ENCODE measurements at places on chromosomes 1 and 21.
A peak's percentile ranks its signal among the peaks of the same experiment; 100 is the strongest.

GRCh38 chr1:234977875-234978396 is 150.7 kb downstream of the TOMM20 start:
- DNase-seq = no peak

DNA sequence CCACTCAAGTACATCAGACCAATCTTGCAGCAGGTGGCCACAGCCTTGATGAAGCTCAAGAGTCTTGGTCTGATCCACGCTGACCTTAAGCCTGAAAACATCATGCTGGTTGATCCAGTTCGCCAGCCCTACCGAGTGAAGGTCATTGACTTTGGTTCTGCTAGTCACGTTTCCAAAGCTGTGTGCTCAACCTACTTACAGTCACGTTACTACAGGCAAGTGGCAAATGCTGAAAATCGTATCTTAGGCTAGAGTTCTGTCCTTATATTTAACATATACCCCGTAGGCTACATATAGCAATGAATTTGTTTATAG is 12.1 kb downstream of the HIPK1 start:
- no peak for DNase-seq

GRCh38 chr21:43311301-43311817 is 115.6 kb downstream of the SIK1 start:
- DNase-seq = no peak

DNA sequence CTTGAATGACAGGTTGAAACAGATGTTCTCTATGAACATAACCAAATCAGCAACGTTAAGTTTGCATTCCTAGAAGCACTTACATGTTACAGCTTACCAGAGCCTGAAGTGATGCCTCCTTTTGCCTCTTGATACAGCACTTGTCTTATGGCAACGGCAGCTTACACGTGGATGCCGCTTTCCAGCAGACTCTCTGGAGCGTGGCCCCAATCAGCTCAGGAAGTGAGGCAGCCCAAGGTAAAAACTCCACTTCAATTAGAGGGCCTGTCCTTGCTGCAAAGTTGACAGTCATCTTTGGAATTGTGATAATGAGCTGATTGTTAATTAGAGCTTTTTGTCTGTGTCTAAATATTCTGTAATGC is 345.1 kb downstream of the RYR2 start:
- DNase-seq = no peak

- peak; percentile 70 for DNase-seq
Measured at GRCh38 chr1:35807614-35808449, at the start of gene AGO4. Gene AGO4 (plus strand): TSS chr1:35808016. CDS start chr1:35808417, 401 bp downstream.

DNA sequence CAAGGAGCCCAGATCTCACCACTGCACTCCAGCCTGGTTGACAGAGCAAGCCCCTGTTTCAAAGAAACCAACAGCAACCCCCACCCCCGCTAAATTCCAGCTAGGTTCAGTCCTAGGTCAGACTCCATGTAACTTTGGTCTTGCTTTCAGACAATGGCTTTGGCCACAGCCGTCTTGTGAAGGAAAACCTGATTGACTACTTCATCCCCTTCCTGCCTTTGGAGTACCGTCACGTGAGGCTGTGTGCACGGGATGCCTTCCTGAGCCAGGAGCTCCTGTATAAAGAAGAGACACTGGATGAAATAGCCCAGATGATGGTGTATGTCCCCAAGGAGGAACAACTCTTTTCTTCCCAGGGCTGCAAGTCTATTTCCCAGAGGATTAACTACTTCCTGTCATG is 12.9 kb downstream of the TOR3A start:
- no peak for DNase-seq

- DNase-seq = no peak
Measured at GRCh38 chr1:221701570-221702186, 40.2 kb downstream of the DUSP10 start.

- no peak for DNase-seq
Measured at GRCh38 chr1:235213752-235214151, 52.7 kb upstream of the RBM34 start.

DNA sequence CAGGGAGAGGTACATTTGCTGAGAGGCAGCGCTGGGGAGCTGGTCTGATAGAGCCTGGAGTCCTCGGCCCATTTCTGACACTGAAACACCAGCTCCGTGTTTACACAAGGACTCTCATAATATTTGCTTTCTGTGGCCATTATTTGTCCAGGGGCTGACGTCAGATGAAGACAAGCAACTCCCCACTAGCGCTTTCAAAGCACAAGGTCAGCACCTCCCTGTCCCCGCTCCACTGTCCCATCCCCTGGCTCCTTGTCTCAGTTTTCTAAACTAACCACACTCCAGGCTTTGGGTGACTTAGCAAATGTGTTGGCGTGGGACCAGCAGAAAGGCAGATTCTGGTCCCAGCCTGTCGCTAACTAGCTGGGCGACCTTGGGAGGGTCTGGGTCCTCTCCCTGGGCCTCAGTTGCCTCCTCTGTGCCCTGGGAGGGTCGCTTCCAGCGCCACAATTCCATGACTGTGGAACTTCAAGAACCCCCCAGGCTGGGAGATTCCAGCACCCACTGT is 37.4 kb upstream of the ZBTB40 start:
- DNase-seq = no peak
